ENCODE measurements at places on chromosomes 3 and 15.

- no peak for DNase-seq
These were observed 43.9 kb downstream of the HEG1 start for GRCh38 chr3:125011941-125012340.

GRCh38 chr3:121482660-121483059, 63.1 kb downstream of the POLQ start:
- DNase-seq, result no peak

- no peak for DNase-seq
These were observed 103.9 kb downstream of the TMEM266 start for GRCh38 chr15:76163457-76164295.

DNA sequence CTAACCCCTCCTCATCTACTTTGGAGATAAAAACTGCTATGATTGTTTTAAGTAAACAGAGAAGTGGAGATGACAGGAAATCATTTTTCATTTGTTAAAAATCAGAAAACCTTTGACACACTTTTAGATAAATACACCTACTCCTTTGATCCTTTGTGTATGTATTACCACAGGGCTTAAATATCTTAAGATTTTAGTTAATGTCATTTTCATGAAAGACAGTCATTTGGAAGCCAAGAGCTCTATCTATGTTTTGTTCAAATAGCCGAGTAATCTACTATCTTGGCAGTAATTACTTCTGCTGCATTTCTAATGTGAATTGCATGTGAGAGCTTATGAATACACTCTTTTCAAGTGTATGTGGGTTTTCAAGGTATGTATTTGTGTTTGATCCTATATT, 2.0 kb downstream of the ARPP21 start:
- DNase-seq, result no peak

DNA sequence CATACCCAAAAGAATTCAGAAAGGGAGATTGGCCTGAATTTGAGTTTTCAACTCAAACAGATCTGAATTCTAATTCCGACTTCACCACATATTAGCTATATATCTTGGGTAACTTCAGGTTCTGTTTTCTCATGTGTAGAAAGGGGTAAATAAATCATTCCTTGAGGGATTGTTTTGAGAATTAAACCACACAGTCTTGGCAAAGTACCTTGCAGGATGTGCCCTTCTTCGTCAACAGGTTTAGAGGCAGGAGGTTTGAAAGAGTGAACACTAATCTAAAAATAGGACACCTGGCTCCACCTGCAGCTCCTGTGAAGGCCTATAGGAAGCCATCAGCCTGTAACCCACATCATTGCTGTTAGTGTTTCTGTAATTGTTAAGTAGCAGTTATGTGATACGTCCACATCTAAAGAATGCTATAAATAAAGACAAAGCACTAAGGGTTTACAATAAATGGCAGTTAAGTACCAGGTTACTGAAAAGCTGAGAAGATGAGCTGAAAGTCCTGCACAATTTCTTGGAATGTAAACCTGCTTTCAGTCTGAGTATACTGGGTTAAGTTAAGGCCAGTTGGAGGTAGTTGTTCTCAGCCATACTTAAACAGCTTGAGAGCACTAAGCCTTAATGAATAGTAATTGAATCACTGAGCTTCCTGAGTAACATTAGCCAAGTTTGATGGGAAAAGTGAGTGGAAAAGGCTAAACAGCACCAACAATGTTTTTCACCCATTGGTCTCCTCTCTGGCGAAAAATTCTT, 6.0 kb downstream of the CCDC80 start:
- no peak for DNase-seq

DNA sequence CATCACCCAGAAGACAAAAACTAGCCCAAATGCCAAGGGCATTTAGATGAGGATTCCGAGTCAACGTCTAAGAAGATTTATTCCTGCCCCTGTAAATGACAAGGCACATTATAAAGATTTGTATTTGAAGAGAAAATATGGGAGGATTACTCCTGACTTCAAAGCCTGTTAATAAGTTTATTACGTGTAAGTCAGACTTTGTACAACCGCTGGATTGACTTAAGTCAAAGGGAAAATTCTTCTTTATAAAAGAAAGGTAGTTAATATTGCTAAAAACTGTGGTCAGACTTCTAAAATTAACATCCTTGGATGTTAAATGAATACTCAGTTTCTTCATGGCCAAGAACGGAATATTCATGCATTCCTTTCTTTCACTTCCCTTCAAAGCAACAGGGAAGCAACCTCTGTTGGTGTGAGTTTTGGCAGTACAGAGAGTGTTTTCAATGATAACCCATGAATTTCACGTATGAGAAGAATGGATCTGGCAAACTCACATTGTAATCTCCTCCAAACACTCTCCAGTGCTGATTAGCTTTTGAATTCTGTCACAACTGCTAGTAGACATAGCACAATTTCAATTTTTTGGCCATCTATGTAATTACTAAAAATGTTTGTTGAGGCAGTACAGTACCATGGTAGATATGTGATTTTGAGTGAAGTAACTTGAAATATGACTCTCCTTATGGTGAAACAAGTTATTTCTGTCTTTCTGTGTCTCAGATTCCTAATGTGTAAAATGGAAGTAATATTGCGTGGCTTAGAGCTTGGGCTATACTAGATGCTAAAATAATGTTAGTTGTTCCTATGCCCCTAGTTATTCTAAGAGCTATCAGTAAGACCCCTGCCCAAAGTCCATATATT, 62.0 kb downstream of the PLD1 start:
- no peak for DNase-seq

DNA sequence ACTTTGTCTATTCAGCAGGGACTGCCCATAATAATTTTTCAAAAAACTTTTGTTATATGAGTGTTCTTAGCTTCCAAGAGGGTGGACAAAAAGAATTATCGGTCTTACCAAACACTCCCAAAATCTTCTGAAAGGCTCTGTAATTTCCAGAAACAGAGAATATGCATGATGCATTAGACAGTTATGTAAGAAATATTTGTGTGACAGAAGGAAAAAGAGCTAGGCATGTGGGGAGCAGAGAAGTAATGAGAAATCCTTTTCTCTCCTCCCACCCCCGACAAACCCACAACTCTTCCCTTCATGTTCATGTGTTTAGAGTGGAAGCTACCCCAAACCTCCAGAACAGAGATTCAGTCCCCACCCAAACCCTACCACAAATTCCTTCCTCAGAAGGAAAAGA, 86.8 kb downstream of the MYO5A start:
- DNase-seq, result no peak

DNA sequence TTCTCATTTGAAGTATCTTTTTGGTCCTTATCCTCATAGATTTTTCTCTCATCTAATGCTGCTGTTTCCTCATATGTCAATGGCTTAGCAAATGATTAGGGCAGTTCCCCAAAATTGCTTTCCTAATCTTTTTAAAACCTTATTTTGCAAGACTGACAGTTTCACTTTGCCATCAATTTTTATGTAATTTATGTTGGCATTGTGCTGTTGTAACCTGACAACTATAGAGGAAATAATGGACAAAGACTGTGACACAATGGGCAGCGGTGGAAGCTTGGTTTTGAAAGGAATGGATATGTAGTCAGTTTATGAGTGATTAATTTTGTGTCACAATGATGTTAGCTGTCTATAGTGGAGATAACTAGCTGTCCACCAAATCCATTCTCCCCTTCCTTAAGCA, 10.6 kb upstream of the SH3BP5 start:
- DNase-seq, result no peak

DNA sequence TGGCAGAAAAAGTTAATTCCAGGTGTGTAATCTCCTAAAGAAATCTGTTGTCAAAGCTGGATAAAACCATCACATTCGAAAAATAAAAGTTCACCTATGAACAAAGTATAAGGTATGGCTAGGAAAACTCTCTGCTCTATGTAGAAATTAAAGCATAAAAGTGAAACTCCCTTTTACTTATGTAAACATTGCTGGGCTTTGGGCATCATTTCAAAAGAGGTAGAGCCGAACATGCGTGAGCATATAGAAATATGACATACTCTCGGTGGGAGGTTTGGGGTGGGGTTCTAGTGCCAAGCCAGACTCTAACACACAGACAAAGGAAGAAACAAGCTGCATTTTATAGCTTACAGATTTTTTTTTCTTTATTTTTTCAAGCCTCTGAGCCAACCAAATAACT, 306.8 kb upstream of the ATP11B start:
- DNase-seq, result no peak

GRCh38 chr3:77563012-77563411, 523.1 kb downstream of the ROBO2 start:
- no peak for DNase-seq

GRCh38 chr3:178669022-178669601, 132.9 kb downstream of the KCNMB2 start:
- DNase-seq, result no peak

DNA sequence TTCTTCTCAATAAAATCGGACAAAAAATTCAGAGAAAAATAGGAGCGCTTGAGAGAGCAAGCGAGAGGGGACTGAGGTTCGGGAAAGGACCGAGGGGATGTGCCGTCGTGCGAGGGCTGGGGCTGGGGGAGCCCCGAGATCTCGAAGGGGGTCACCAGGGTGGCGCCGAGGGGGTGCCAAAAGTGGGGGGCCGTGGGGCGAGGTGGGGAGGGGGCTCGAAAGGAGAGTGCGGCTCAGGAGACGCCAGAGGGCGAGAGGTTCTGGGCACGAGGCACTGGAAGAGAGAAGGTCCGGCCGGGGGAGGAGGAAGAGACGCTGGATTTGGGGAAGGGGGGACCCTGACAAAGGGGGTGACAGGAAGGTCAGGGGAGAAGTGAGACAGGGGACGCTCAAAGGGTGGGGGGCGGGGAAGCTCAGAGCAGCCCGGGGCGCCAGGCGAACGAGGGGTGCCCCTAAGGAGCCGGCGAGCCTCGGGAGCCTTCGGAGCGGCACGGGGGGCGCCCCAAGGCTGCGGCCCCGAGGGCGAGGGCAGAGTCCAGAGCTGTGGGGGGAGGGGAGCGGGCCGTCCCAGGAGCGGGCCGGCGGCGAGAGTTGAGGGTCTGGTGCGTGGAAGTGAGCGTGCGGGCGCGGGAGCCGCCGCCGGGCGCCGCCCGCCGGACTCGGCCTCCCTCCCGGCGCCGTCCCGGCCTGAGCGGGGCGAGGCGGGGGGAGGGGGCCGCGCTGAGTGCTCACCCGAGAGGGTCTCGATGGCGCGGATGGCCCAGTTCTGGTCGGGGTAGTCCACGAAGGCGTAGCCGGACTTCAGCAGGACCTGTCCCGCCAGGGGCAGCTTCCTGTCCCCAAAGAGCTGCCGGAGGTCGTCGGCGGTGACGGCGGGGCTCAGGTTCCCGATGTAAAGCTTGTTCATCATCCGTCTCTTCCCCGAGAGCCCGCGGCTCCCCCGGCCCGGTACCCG, 514 bp downstream of the IGF2BP2 start:
- DNase-seq, result no peak

DNA sequence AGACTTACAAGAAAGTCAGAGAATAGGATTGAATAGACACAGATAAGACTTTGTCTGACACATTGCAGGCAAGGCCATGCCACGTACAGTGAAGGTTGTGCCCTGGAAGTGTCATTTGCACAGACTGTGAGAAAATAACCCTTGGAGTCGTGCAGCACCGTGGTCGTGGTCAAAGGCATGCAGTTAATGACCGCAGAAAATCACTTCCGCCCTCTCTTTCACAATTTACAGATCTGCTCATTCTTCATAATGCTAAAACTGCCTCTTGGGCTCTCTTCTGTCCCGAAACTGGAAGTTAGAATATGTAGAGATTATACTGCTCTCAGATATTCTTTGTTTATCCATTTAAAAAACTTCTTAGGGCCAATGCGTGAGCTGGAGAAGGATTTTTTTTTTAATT, 73.2 kb upstream of the CTXND1 start:
- no peak for DNase-seq

DNA sequence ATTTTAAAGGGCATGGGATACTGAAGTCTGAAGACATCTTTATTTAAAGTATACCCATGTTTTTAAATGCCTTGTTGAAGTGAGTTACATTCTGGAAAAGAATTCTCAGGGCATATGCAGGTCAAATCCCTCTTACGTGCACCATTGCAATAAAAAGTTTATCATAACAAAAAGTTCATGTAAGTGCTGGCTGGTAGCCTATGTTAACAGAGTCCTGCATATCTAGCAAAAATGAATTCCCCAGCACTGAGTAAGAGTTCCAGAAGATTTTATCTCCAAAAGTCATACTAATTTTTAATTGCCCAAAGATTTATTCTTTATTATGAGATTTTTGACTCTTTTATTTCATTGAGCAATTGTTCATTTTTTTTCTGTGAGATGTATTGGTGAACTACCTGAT, 104.7 kb upstream of the ROBO1 start:
- DNase-seq, result no peak

- DNase-seq, result no peak
These were observed 48.7 kb downstream of the PPM1L start for GRCh38 chr3:160804762-160805161.

DNA sequence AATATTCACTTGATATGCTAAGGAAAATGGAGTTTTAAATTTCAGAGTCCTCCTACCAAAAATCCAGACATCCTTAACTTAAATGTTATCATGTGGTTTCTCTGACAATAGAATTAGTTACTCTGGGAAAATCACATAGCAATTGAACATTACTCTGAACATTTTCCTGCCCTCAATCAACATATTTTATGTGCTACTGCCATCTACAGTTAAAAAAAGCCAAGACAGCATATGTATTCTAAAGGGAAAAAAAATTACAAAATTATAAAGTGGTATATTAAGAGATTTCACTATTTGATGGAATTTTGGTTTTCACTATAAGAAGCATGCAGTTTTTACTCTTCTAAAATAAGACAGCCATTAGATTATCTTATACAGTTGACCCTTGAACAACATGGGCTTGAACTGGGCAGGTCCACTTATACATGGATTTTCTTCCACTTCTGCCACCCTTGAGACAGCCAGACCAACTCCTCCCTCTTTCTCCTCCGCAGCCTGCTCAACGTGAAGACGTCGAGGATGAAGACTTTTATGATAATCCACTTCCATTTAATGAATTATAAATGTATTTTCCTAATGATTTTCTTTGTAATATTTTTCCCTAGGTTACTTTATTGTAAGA, 122.3 kb downstream of the ATP1B3 start:
- no peak for DNase-seq

DNA sequence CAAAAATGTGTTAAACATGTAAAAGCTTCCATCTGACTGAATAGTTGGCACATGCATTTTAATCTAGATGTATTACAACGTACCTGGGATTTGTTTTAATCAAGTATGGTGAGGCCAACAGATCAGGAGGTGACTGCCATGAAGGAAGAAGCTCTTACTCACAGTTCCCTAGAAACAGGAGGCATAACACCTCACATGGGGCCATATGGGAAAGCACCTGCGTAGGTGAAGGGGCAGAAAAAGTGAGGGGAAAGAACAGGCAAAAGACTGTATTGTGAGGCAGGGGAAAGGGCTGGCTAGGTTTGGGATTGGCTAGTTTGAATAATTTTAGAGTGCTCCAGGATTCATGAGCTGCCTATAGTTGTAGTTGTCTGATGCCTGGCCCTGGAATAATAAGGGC, 9.6 kb downstream of the SQOR start:
- no peak for DNase-seq

All from activated effector memory CD4-positive, alpha-beta T cell treated with Interleukin-2 at 50 U/mL for 16 hours (primary cell).